ENCODE measurements at places on chromosomes 5 and 9.

- DNase-seq: no peak
These were observed 288.4 kb downstream of the CAAP1 start for GRCh38 chr9:26604076-26604662.

DNA sequence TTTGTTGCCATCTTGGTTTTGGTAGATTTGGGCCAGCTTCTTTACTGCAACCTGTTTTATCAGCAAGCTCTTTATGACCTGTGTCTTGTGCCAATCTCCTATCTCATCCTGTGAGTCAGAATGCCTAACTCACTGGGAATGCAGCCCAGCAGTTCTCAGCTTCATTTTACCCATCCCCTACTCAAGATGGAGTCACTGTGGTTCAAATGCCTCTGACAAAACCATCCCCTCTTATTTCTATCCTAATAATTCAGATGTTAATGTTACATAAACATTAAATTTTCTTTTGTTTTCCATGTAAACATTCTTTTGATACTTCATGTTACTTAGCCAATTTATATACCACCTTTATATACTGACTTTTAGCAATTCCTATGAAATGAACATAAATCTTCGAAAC is 746.3 kb downstream of the CDH18 start:
- DNase-seq: no peak

GRCh38 chr5:76310208-76310607 is 92.9 kb upstream of the IQGAP2 start:
- no peak for DNase-seq

GRCh38 chr5:105397749-105398148 is 1835.2 kb upstream of the NUDT12 start:
- DNase-seq: no peak

DNA sequence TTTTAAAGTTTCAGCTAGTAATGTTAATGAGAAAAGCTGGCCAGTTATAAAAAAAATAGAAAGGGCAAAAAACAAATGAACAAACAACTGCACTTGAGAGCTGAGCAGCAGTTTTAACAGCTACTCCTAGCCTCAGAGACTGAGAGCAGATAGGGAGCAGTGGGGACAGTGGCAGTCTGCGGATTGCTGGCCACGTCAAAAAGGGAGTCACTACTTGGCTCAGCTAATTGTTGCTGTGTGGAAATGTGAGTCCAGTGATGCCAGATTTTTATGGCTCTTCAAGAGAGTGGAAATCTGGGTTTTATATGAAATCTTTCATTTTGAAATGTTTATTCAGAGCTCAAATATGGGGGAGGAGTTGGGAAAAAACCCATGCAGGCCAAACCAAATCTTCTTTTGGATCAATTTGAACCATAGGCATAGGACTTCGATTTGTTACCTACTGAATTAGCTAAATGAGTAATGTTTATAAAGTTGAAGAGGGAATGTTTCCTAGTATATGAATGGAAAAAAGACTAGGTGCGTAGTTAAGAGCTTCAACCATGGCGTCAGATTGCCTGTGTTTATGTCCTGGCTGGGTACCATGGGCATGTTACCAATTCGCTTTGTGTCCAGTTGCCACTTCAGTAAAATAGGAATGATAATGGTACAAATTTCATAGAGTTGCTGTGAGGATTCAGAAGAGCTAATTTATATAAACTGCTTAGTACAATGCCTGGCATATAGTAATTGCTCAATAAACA is 102.1 kb downstream of the PAM start:
- no peak for DNase-seq
